ENCODE measurements at places on chromosomes 16 and 17.

GRCh38 chr17:9408868-9409829 is 166.5 kb downstream of the STX8 start:
- DNase-seq: no peak

GRCh38 chr16:19639986-19640421 is 78.0 kb downstream of the KNOP1 start:
- no peak for DNase-seq

DNA sequence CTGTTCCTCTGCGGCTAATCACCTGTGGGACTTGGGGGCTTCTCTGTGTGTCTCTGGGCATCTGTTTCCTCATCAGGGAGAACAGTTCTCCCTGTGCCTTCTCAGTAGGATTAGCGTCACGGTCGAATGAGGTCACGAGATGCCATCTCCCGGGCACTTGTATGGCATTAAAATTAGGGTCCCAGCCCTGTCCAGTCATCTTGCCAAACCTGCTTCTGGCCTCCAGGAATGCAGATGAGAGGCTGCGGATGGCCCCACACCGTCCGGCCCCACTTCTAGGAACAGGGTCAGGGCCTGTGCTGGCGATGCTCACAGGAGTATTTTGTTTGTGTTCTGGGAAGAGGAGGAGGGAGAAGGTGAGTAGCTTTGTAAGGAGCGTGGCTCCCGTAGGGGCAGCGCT is 58.5 kb downstream of the OR1D5 start:
- DNase-seq: no peak

- no peak for DNase-seq
These were observed 81.8 kb downstream of the IRX3 start for GRCh38 chr16:54204756-54205155.

Data from activated T-cell treated with anti-CD3 and anti-CD28 coated beads, Interleukin-2, amount 50 U/mL, for 4 hours (primary cell).